T-cell (primary cell): ENCODE measurements at places on chromosomes 12 and 14.

- DNase-seq, result no peak
Observed at GRCh38 chr12:108696111-108696995, 35.0 kb downstream of the CORO1C start.

GRCh38 chr14:51593397-51593796 lies 58.3 kb upstream of the FRMD6 start:
- DNase-seq, result no peak

DNA sequence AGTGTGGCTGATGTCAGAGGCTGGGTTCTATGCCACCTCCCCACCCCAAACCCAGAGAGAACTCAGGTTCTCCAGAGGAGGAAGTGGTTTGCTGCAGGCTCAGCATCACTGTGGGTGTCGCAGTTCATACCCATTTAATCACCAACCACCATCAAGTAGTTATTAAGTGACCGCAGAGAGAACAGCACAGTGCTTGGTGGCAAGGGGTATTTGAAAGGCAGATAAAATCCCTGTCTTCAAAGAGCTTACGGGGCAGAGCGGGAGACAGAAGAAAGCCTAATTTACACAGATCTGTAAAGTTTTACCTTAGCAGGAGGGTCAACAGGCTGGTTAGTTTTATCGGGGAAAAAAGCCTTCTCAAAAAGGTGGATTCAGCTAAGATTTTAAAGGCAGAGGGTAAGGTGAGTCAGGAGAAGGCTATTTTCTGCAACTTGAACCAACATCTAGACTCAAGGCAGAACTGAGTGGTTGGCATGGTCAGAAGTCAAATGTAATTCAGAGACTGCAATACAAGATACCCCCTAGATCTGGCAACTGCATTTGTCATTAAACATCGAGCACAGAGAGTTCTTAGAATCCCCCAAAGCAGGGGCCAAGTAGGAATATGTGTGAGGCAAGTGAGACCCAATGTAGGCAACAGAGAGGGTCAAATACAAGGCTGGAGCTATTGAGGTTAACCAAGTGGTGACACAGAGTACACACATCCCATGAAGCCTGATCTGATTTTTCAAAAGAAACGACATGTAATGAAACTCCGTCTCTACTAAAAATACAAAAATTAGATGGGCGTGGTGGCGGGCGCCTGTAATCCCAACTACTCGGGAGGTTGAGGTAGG lies 13.2 kb downstream of the PXN start:
- peak; percentile 85 for DNase-seq

DNA sequence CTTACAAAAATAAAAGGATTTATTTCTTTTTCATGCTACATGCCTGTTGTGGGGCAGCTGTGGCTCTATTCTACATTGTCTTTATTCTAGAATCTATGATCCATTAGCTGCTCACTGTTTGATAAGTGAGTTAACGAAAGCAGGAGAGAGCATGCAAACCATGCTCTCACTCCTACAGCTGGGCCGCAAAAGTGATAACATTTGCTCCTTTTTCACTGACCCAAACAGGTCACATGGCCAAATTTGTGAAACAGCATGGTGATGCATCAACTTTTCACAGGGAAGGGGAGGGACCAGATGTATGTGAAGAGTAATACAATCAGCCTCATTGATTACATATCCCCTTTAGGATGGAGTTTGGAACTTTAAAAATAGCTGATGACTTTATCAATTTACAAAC lies 456.9 kb upstream of the SYT1 start:
- DNase-seq, result no peak

DNA sequence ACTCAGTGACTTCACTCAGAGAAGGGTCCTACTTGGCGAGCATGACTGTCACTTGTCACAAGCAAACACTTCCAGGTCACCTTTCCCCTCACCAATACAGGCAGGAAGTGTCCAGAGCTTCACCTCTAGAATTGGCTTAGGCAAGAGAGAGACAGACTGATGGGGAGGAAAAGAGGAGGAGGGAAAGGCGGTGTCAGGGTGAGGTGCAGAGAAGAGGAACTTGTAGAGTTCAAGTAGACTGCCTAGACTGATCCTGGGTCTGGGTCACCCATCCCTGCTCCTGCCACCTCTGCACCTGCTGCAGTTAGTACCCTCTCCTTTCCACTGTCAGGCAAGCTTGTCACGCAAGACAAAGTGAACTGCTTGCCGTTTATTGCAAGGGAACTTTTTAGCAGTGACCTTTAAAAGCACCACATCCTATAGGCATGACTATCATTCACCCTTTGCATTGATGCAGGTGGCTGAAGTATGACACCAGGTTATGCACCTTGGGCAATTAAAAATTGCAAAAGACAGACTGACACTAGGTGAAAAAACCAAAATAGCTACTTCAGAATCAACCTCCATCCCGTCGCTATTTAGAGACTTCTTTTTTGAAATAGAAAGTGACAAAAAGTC lies 292.4 kb downstream of the SYT1 start:
- DNase-seq, result no peak

DNA sequence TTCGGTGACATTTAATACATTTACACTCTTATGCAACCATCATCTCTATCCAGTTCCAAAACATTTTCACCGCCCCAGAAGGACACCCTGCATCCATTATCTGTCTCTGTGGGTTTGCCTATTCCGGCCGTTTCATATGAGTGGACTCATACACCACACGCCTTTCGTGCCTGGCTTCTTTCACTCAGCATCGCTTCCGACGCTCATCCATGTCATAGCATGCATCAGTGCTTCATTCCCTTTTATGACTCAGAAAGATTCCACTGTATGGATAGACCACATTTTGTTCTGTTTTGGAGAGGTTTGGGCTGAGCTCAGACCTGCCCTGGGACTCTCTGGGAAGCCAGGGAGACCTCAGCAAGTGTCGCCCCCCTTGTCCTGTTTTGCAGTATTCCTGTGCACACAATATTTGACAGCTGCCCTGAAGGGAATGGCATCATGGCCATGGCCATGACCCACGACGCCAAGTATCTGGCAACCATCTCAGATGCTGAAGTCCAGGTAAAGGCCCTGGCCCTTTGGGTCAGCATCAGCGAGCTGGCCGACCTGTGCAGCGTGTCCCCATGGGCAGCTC lies 23.8 kb downstream of the CFAP251 start:
- DNase-seq, result no peak

DNA sequence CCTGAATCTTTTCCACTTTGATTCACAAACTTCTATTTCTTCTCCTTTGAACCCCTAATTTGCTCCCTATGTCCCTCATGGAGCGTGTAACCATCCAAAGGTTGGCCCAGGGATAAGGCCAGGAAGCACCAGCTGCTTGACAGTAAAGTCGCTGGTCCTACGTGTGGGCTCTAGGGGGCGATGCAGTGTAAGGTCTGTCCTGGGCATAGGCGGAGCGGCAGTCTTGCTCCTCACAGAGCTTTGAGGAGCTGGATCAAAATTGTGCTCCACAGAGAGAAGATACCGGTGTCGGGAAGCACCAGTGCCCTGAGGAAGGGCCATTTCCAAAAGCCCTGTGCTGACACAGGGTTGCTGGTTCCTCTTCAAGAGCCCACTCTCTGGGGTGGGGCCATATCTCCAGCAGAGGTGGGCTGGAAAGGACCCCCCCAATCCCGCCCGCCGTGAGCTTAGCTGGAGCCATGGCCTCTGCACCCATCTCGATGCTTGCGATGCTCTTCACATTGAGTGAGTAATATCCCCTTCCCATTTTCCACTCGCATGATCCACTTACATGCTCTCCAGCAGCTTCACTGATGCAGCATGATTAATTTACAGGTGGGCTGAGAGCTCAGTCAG lies 49.9 kb upstream of the OR4E1 start:
- peak; percentile 40 for DNase-seq

DNA sequence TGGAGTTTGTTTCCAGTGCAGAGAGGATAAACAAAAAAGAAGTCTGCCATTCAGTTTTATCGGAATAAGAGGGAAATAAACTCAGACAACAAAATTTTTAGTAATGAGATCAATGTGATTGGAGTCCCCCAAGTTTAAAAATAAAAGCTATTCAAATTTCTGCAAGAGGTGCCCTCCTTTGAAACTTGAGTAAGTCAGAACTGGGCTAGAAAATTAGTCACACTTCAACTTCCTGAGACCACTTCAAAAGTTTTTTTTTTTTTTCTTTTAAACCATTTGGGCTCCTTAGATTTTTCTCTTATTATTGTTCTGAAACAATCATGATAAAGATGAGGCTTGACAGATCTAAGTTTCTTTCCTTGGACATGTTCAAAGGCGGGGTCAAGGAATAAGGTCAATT lies 3.2 kb downstream of the DACT1 start:
- no peak for DNase-seq

GRCh38 chr12:85874031-85874461 lies at the start of gene NTS:
Gene NTS (plus strand): TSS chr12:85874295. CDS start chr12:85874404, 109 bp downstream.
- no peak for DNase-seq

- DNase-seq, result no peak
Observed at GRCh38 chr14:100271247-100271939, 32.4 kb downstream of the YY1 start.

DNA sequence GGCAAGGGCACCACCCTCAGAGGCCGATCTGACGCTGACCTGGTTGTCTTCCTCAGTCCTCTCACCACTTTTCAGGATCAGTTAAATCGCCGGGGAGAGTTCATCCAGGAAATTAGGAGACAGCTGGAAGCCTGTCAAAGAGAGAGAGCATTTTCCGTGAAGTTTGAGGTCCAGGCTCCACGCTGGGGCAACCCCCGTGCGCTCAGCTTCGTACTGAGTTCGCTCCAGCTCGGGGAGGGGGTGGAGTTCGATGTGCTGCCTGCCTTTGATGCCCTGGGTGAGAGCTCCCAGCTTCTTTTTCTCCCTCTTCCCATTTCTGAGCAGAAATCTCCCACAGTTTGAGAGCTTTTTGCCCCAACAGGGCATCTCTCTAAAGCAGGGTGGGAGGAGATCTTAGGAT lies 1.8 kb downstream of the OAS1 start:
- DNase-seq, result no peak

GRCh38 chr12:5794156-5794555 lies 150.9 kb downstream of the ANO2 start:
- DNase-seq, result no peak

- DNase-seq, result no peak
Observed at GRCh38 chr12:75635606-75636444, 124.4 kb upstream of the KRR1 start.

- no peak for DNase-seq
Observed at GRCh38 chr12:121397521-121397920, 2.4 kb upstream of the RNF34 start.

DNA sequence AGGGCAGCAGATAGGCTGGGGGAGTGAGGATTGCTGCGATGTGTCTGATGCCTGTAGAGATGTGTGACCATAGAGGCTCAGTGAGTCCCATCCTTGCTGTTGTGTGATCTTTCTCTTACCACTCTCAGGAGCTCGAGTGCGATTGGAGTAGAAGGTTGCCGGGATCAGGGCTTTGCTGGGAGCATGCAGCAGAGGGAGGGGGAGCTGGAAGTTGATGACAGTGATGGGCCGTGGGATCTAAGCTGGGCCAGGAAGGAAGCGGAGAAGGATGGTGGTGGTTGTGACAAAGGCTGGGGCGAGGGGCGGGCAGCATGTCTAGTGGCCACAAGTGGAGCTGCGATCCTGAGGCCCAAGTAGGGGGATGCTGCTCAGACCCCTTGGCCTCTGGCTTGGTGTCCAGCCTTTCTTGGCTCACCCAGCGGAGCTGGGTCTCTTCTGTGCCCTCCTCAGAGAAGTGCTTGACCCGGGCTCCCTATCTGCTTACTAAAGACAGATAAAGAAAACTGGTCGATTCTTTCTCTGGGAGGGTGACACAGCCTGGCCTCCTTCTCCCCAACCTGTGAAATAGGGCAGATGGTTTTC lies 66.2 kb downstream of the PRMT8 start:
- no peak for DNase-seq

- no peak for DNase-seq
Observed at GRCh38 chr14:50569714-50570274, 9.8 kb downstream of the ATL1 start.

GRCh38 chr12:66438601-66439000 lies 136.3 kb downstream of the HELB start:
- no peak for DNase-seq

DNA sequence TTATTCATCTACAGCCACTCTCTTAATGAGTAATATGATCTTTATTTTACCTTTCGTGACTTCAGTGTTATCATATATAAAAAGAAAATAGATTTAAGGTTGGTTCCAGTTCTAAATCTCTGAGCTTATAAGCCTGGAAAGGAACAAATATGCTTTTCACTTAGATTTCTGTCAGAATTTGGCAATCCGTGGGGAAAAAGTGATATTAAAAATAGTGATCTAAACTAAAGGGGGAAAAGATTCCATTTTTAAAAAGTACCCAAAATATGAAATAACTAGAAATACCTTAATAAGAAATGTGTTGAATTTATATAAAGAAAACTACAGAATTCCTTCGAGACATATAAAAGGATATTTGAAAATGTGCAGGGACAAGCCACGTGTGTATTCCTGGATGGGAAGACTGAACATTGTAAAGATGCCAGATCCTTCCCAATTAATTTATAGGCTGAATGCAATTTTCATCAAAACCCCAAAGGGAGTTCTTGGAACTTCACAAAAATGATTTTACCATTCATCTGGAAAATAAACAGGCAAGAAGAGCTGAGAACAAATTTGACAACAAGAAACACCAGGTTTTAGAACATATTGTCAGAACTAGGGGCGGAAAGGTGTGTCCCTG lies 142.5 kb downstream of the EFCAB11 start:
- DNase-seq, result no peak

GRCh38 chr12:4763549-4763948 lies 43.3 kb downstream of the GALNT8 start:
- no peak for DNase-seq

GRCh38 chr12:30268041-30268440 lies 427.6 kb downstream of the IPO8 start:
- no peak for DNase-seq

- no peak for DNase-seq
Observed at GRCh38 chr14:36217027-36217426, 40.5 kb upstream of the PTCSC3 start.

DNA sequence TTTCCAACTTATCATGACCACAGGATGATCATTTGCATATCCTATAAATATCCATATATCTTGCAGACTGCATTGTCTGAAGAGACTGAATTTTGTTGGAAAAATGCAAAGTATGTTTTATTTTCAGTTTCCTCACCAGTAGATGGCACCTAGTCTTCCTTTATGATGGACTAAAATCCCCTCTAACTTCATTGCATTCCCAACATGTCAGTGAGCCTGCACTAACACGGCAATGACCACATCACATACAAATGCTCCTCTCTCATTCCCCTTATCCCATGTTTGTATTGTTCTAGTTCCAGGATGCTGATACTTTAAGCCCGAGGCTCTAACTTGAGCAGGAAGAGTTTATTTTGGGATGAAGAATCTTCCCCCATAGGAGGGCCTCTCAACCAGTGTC lies 24.7 kb upstream of the MYBPC1 start:
- no peak for DNase-seq

GRCh38 chr14:83294941-83295340 lies 1761.3 kb upstream of the SEL1L start:
- no peak for DNase-seq
